ENCODE measurements at places on chromosomes 3 and 15. TPM values are rescaled to one million over a fixed set of nuclear protein-coding genes. Genes with fewer than 3 reads are reported as not detected.

GRCh38 chr3:46954178-46954577 is 22.4 kb downstream of the CCDC12 start:
- no peak for DNase-seq

GRCh38 chr15:69790632-69791031 is 307.1 kb downstream of the TLE3 start:
- DNase-seq, result no peak

- DNase-seq, result no peak
Observed at GRCh38 chr3:59444294-59444671, 394.5 kb upstream of the CFAP20DC start.

Gene GRK7
- not detected for total RNA-seq

Gene NDN
- total RNA-seq, result 41.6 TPM

All from breast epithelium (tissue), 4 donors.